H7 (cell line): ENCODE measurements at places on chromosomes 2 and 18.

GRCh38 chr2:101012706-101013181 is 10.7 kb downstream of the RPL31 start:
- DNase-seq: no peak

GRCh38 chr2:80061881-80062280 is 242.7 kb downstream of the LRRTM1 start:
- DNase-seq: no peak

- DNase-seq: no peak
These were observed 59.3 kb downstream of the KDM3A start for GRCh38 chr2:86500325-86501083.

DNA sequence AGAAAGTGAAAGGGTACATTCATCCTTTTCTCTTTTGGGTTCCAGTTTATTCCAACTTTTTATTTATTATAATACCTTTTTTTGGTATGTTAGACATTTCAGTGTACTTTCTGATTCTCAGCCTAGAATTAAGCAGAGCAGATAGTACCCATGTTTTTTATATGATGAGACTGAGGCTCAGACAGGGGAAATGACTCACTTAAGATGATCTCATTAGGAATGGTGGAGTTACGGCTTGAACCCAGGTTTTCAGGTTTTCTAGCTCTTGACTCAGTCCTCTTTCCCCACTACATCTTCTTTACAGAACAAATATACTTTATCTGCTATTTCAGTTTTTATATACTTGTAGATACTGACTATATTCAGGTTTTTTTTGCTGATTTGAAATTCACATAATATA is 51.7 kb upstream of the OTX1 start:
- DNase-seq: no peak

GRCh38 chr18:5668087-5668715 is 124.4 kb upstream of the EPB41L3 start:
- no peak for DNase-seq

GRCh38 chr18:79876497-79876896 is 75.0 kb downstream of the SLC66A2 start:
- peak; percentile 43 for DNase-seq

DNA sequence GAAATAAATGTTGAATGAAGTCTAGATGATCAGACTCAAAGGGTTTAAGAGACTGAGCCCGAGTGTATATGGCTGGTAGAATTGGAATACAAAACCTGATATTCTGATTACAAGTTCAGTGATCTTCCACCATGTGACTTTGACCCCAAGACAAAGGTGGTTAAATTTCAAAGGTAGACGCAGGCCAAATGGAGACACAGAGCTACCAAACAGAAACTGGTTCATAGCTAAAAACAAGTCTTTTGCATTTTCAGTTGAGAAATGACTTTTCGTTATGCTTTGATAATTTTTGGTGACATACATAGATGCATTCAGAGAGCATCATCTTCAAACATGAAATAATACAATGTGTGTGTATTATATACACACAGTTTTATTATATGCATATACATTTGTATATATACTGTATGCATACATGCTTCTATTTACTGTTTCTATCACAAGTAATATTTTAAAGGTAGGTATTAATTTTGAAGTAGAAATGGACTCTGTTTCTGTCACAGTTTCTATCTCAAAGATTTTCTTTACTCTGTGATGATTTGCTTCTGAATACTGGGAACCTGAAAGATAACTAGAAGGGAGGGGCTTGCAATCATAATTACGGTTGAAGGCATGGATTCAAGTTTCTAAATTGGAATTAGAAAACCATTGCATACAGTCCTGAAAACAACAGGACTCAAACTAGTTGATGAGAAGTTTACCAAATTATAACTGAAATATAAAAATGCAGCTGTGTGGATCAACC is 142.3 kb downstream of the ABCA12 start:
- no peak for DNase-seq

DNA sequence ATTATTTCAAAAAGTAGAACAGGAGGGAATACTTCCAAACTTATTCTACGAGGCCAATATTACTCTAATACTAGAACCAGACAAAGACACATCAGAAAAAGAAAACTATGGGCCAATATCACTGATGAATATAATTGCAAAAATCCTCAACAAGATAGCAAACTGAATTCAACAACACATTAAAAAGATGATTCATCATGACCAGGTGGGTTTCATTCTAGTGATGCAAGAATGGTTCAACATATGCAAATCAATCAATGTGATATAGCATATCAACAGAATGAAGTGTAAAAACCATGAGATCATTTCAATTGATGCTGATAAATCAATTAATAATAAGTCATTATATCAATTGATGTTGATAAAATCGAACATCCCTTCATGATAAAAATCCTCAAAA is 22.4 kb upstream of the EML6 start:
- DNase-seq: no peak

- DNase-seq: no peak
These were observed 162.5 kb upstream of the RAB6C start for GRCh38 chr2:129816813-129817574.

- DNase-seq: no peak
These were observed 13.0 kb upstream of the FHL2 start for GRCh38 chr2:105411720-105412407.

GRCh38 chr2:173218326-173219056 is 136.2 kb upstream of the CDCA7 start:
- DNase-seq: peak; percentile 49

GRCh38 chr2:142179686-142180085 is 48.9 kb upstream of the LRP1B start:
- no peak for DNase-seq

DNA sequence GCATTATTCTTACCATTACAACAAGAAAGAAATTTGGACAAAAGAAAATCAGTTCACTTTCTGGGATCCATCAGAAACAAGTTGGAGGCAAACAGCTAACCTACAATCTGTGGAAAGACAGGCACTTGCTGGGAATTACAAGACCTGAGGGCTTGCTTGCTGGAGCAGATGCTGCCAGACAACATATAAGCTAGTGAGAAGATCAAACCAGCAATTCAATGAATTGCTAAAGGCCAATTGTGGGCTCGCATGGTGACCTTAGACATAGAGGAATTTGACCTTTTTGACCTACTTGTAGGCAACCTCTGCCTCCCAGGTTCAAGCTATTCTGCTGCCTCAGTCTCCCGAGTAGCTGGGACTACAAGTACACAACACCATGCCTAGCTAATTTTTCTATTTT is 921.2 kb upstream of the CNTNAP5 start:
- no peak for DNase-seq
